ENCODE measurements at places on chromosomes 6 and 20.

- DNase-seq, result no peak
Measured at GRCh38 chr20:50189681-50190250, 864 bp upstream of the CEBPB start.

- DNase-seq, result no peak
Measured at GRCh38 chr20:62476056-62476838, 452 bp upstream of the GATA5 start.

- no peak for DNase-seq
Measured at GRCh38 chr6:114407426-114408035, 64.7 kb upstream of the HS3ST5 start.

- DNase-seq, result no peak
Measured at GRCh38 chr6:52975580-52975979, 19.5 kb downstream of the GSTA4 start.

- DNase-seq, result no peak
Measured at GRCh38 chr20:16003310-16003709, 569.9 kb downstream of the KIF16B start.
